ENCODE measurements at places on chromosomes 6 and 20. TPM values are rescaled to one million over a fixed set of nuclear protein-coding genes. Genes with fewer than 3 reads are reported as not detected.

GRCh38 chr6:36028088-36028876 is 674 bp downstream of the MAPK14 start:
- no peaks in the 10 kb centered on the region for H3K27me3 ChIP-seq
- peak overlapping the region; percentile 92 for H3K27ac ChIP-seq
- H3K4me3 ChIP-seq: peak overlapping the region; percentile 92
- DNase-seq: no peak
- H3K4me1 ChIP-seq: peaks cover 22% of the 10 kb centered on the region

- H3K27me3 ChIP-seq: no peaks in the 10 kb centered on the region
- H3K4me1 ChIP-seq: peaks cover 16% of the 10 kb centered on the region
- H3K4me3 ChIP-seq: no peak overlapping the region
- no peaks in the 10 kb centered on the region for H3K36me3 ChIP-seq
- no peak for DNase-seq
- H3K27ac ChIP-seq: peak overlapping the region; percentile 63
These were observed 16.6 kb downstream of the CRYBG1 start for GRCh38 chr6:106377061-106377540.

GRCh38 chr6:90508753-90509152 is 78.1 kb downstream of the MAP3K7 start:
- H3K4me3 ChIP-seq: no peak overlapping the region
- DNase-seq: no peak
- no peaks in the 10 kb centered on the region for H3K4me1 ChIP-seq
- H3K27ac ChIP-seq: no peak overlapping the region
- no peaks in the 10 kb centered on the region for H3K27me3 ChIP-seq

Gene TRAPPC3L
- total RNA-seq: not detected

Gene VSX1
- not detected for total RNA-seq
